ENCODE measurements at places on chromosomes 11 and 22. TPM values are rescaled to one million over a fixed set of nuclear protein-coding genes. Genes with fewer than 3 reads are reported as not detected.
A peak's percentile ranks its signal among the peaks of the same experiment; 100 is the strongest.

GRCh38 chr22:26374391-26375026 is 54.6 kb upstream of the ASPHD2 start:
- no peaks in the 10 kb centered on the region for H3K27me3 ChIP-seq
- DNase-seq = peak; percentile 25
- H3K4me1 ChIP-seq = no peaks in the 10 kb centered on the region
- no peak overlapping the region for H3K4me3 ChIP-seq
- H3K27ac ChIP-seq = no peak overlapping the region
- no peaks in the 10 kb centered on the region for H3K36me3 ChIP-seq

The LINC01488 gene
- not detected for total RNA-seq

- DNase-seq = no peak
- no peak overlapping the region for H3K27ac ChIP-seq
- H3K4me3 ChIP-seq = no peak overlapping the region
- H3K4me1 ChIP-seq = peaks cover 7% of the 10 kb centered on the region
- no peaks in the 10 kb centered on the region for H3K36me3 ChIP-seq
- peaks cover 85% of the 10 kb centered on the region for H3K27me3 ChIP-seq
Observed at GRCh38 chr11:44319170-44319551, 9.2 kb upstream of the ALX4 start.

The NFAM1 gene
- 7.9 TPM for total RNA-seq

GRCh38 chr11:2535673-2536439 is 91.0 kb downstream of the KCNQ1 start:
- no peaks in the 10 kb centered on the region for H3K36me3 ChIP-seq
- no peak overlapping the region for H3K27ac ChIP-seq
- H3K4me1 ChIP-seq = no peaks in the 10 kb centered on the region

DNA sequence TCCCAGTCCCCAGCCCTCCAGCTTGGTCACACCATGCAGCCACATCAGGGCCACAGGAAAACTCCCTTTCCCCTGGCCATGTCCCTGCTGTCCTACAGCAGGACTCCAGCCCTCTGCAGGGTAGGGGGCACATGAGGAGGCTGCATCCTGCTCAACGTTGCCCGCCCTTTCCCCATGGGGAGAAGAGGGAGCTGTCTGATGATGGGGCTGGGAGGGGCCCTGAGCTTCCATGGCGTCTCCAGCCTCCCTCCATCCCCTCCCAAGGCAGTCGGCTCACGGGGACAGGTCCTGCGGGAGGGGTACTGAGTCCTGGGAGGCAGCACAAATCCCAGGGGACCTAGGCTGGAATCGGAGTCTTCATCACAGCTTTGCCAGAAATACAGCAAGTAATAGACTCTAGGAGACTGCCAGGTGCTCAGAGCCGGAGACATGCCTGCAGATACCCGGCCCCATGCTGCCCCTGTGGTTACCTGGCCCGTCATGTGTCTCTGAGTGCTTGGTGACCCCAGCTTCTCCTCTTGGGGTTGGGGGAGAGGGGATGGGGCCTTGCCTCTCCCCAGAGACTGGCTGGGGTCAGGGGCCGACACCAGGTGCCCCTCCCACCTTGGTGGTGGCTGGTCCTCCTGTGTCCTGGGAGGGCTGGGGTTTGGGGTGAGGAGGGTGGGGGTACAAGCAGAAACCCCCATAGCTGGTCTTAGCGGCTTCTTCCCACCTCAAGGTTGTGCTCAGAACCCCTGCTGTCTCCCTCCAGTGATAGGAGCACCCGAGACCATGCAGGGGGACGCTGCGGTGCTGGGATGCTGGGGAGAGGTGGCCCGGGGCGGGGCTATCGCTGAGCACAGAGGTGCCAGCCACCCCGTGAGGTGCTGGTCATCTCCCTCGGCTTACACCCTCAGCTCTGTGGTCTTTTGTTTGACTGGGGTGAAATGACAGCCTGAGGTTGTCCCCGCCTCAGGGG is 2.3 kb downstream of the MRGPRE start:
- H3K27ac ChIP-seq = no peak overlapping the region
- no peaks in the 10 kb centered on the region for H3K27me3 ChIP-seq
- no peak overlapping the region for H3K4me3 ChIP-seq

GRCh38 chr11:59765068-59765735 is 10.0 kb downstream of the STX3 start:
- no peaks in the 10 kb centered on the region for H3K36me3 ChIP-seq
- no peak for DNase-seq
- no peak overlapping the region for H3K27ac ChIP-seq
- no peaks in the 10 kb centered on the region for H3K27me3 ChIP-seq

GRCh38 chr11:33310720-33311500 is 53.7 kb downstream of the HIPK3 start:
- no peak overlapping the region for H3K4me3 ChIP-seq
- no peak for DNase-seq
- H3K4me1 ChIP-seq = no peaks in the 10 kb centered on the region

The IL17REL gene
- total RNA-seq = 0.16 TPM

Measured in kidney (tissue), 22 donors.